ENCODE measurements at places on chromosomes 6 and 20.

DNA sequence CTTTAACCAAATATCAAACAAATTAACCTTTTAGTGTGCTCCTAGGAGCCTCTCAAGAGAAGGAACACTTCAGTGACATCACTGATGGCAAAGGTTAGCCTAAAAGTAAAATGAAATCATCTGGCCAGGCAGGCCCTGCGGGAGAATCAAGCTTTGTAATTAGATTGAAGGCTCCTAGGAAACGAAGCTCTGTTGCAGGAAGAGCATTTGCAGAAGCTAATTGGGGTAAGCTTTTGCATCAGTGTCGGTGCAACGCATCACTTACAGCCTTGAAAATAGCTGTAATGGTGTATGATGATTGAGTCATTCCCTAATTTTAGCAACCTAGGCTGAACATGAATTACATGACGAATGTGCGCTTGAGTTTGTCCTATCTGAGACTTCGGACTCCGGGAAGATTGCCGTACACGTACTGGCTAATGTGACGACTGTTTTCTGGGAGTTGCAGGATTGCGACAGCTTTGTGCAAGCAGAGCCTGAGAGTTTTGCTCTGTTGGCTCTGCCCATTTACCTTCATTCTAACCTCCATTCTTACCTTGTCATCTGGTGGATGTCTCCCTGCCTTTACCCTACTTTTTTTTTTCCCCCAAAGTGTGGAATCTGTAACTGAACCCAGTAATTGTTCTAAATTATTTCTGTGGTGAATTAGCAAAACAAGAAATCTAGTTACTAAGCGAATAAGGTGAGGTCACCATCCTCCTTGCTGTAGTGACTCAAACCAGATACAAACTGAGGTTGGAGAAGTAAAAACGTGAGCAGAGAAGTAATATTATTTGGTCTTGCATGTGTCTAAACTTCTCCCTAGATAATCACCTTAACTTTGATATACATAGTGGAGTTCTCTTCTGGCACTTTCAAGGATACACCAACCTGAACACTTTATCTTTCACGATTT, 675.9 kb upstream of the CITED2 start:
- no peak for DNase-seq

DNA sequence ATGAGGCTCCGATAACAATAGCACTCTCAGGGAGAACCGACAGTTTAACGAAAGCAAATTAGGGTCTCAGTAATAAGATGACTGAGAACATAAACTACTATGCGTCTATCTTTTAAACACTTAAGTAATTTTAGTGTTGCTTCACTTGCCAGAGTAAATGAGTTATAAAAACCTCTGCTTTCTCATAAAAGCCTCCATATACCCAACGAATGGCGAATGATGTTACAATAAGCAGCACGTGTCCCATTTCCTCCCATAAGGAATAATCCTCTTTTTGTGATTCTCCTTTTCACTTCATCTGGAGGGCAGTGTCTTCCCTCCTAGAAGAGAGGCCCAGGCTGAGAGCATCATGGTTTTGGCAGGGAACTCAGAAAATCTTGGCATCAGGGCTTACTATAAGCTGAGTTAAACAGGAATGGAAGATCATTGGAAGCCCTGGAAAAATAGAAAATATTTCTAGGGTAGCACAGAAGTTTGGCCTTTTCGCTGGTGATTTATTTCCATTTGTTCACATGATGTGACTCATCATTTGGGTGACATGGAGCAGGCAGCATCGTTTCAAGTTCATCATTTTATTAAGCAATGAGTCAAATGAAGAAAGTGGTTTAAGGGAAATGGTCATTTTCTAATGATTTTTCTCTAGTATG, 255.4 kb downstream of the ATXN1 start:
- no peak for DNase-seq

- DNase-seq, result no peak
Observed at GRCh38 chr20:18005170-18005989, 36.6 kb downstream of the MGME1 start.

DNA sequence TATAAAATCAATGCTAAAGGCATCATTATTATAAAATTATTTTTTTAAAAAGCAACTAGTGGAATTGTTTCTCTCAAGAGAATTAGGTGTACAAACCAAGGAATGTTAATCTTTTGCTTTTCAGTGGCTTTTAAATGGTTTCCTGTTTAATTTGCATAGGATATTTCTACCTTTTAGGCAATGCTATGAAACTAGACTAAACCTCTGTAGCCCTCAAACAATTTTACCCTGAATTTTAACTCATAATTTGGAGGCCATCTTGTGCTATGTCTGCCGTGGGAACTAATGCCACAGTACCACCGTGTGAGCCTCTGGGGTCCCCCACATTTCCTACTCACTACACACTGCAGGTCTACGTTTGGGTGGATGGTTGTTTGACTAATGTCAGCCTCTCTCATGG, 20.6 kb downstream of the PHACTR2 start:
- no peak for DNase-seq

- no peak for DNase-seq
Observed at GRCh38 chr6:163151212-163151611, 263.3 kb upstream of the QKI start.

DNA sequence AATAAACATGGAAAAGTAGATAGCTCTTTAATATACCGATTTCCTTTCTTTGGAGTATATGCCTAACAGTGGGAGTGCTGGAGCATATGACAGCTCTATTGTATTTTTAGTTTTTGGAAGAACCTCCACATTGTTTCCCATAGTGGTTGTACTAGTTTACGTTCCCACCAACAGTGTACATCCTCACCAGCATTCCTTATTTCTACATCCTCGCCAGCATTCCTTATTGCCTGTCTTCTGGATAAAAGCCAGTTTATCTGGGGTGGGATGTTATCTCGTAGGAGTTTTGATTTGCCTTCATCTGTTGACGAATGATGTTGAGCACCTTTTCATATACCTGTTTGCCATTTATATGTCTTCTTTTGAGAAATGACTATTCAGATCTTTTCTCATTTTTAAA, 2.6 kb downstream of the MICA start:
- no peak for DNase-seq

DNA sequence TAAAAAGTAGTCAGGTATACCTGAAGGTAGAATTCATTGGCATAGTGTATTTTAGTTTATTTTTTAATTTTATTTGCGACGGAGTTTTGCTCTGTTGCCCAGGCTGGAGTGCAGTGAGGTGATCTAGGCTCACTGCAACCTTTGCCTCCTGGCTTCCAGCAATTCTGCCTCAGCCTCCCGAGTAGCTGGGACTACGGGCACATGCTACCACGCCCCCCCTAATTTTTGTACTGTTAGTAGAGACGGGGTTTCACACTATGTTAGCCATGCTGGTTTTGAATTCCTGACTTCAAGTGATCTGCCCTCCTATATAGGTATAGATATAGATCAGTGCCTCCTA, 102.8 kb upstream of the PRSS16 start:
- no peak for DNase-seq

DNA sequence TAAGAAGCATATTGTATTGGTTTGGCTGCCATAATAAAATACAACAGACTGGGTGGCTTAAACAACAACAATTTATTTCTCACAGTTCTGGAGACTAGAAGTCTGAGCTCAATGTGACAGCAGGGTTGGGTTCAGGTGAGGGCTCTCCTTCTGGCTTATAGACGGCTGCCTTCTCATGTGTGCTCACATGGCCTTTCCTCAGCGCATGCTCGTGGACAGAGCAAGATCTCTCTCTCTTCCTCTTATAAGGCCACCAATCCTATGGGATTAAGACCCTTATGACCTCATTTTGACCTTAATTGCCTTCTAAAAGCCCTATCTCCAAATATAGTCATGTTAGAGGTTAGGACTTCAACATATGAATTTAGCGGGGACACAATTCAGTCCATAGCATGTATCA, 32.4 kb upstream of the GFOD1 start:
- DNase-seq, result no peak

- DNase-seq, result no peak
Observed at GRCh38 chr20:15026759-15027158, 689.3 kb upstream of the FLRT3 start.

- DNase-seq, result no peak
Observed at GRCh38 chr6:103140308-103141027, 1719.3 kb downstream of the HACE1 start.

GRCh38 chr6:113645576-113645970, 211.6 kb upstream of the MARCKS start:
- no peak for DNase-seq

- no peak for DNase-seq
Observed at GRCh38 chr6:47437592-47437991, 40.0 kb upstream of the CD2AP start.

DNA sequence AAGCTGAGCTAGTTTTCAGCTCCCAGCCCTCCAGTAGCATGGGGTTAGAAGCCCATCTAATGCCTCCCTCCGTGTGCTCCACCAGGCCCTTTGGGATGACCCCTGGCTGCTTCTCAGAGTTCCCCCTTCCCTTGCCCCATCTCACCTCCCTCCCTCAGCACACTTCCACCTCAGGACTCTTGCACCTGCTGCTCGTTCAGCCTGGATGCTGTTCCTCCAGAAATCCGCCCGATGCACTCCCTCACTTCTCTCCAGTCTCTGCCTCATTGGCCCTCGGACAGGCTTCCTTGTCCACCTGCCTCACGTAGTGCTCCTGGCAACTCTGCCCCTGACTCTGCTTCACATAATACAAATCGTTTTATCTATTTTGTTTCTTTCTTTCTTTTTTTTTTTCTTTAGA, 26.8 kb downstream of the FGD2 start:
- DNase-seq, result no peak

GRCh38 chr6:6221787-6222535, 98.5 kb downstream of the F13A1 start:
- DNase-seq, result no peak

- DNase-seq, result no peak
Observed at GRCh38 chr20:60820918-60821317, 431.1 kb upstream of the CDH4 start.

- DNase-seq, result no peak
Observed at GRCh38 chr20:37205794-37206193, 26.4 kb upstream of the MROH8 start.

DNA sequence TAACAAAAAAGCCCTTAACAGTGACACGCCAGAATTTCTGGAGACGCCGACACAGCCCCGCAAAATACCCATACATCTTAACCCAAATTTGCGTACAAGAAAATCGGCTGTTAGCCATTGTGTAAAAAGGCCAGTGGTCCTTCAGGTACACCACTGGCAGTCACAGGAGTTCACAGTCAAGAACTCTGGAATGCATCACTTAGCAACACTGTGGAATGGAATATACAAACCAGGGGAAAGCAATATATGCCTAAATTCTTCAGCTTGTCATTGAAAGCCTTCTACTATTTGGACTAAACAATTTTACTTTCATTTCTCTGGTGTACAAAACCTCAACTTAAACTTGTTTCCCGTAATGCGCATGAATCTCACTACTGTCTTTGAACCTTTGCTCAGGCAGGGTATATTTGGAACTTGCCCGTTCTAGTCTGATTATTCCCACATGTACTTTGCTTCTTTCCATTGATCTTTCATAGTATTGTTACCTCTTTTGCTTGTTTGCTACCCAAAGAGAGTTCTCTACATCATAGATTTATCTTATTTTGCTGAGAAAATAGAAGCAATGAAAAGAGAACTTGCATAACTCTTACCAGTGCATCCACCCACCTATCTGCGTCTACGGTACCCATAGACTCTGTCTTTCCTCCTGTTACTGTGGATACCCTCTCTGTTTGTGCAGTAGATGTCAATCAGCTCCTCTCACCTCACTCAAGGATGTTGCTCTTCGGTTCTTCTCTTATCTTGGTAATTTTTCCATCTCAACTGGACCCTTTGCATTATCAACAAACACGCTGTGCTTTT, at the start of gene ARMH2:
ARMH2 (minus strand) TSS at position 178 of the 801 bp plus-strand sequence; CDS start at position 118, 60 bp downstream.
- DNase-seq, result no peak

DNA sequence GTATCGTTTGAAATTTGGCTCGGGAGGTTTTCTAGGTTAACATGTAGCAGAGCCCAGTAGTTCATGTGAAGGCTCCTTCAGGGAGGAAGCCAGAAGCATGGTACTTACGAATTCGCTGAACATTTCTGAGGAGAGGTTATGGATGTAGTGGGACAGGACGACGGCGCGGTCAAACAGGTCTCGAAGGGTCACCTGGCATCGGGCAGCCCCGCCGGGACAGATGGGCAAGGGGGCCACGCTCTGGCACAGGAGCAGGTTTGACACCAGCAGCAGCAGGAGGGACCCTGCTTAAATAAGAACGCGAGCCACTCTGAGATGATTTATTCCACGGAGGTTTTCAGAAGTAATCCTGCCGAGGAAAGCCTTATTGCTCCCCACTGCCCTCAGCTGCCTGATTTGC, 2.5 kb downstream of the PRL start:
- no peak for DNase-seq

GRCh38 chr20:57628047-57628961, 8.1 kb upstream of the ZBP1 start:
- peak; percentile 76 for DNase-seq

DNA sequence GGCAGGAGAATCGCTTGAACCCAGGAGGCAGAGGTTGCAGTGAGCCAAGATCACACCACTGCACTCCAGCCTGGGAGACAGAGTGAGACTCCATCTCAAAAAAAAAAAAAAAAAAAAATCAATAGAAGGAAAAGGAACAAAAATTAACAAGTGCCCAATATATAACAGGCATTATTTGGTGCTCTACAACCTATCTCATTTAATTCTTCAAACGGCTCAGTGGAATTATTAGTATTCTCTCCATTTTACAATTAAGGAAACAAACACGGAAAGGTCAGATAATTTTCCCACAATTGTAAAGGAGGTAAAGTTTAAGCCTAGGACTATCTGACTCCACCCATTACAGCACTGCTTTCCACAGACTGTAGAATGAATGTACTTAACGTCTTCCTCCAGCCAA, 19.8 kb downstream of the CCNC start:
- DNase-seq, result no peak

GRCh38 chr6:81909981-81910900, 157.8 kb upstream of the TENT5A start:
- DNase-seq, result no peak

DNA sequence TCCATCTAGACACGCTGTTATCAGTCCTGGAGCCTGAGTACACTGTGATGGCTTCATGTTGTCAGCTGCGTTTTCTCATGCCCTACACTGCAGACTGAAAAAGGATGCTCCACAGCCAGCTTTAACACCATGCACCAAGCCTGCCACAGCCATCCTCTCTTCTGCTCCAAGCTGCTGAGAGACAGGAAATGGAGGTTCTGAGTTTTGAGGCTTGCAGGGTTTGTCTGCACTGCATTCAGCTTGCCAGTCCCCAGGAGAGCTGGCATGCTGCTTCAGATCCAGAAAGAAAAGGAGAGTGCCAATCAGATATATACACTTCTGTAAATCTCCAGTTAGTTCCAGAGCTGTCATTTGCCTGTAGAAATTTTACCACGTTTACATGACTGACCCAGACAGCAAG, 550.7 kb upstream of the FLRT3 start:
- no peak for DNase-seq

GRCh38 chr20:63362436-63363009, 1.4 kb upstream of the CHRNA4 start:
- DNase-seq, result no peak

- no peak for DNase-seq
Observed at GRCh38 chr6:72724545-72724944, 102.7 kb downstream of the KCNQ5 start.

GRCh38 chr6:138817799-138818198, 21.9 kb downstream of the ECT2L start:
- no peak for DNase-seq

- DNase-seq, result no peak
Observed at GRCh38 chr6:112874881-112875280, 527.8 kb downstream of the RFPL4B start.

All from immature natural killer cell (primary cell).